BE2C (cell line): ENCODE measurements at places on chromosomes 1 and 21.

DNA sequence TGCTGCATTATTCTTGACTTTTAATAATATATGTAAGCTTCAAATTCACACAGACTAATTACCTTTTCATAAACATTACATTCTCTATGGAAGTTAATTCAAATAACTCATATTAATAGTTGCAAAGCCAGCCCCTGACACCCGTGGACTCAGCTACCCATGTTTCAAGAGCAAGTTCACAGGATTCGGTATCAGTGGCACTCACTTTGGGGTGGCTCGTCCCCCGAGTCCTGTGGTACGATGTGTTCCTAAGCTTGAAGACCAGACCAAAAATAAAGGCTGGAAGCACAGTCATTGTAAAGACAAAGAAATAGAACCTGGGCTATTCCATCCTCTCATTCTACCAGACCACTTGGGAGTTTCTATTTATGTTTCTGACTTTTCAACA is 70.9 kb downstream of the ITPKB start:
- no peak for DNase-seq

GRCh38 chr1:112472142-112472541 is 36.6 kb upstream of the WNT2B start:
- no peak for DNase-seq

DNA sequence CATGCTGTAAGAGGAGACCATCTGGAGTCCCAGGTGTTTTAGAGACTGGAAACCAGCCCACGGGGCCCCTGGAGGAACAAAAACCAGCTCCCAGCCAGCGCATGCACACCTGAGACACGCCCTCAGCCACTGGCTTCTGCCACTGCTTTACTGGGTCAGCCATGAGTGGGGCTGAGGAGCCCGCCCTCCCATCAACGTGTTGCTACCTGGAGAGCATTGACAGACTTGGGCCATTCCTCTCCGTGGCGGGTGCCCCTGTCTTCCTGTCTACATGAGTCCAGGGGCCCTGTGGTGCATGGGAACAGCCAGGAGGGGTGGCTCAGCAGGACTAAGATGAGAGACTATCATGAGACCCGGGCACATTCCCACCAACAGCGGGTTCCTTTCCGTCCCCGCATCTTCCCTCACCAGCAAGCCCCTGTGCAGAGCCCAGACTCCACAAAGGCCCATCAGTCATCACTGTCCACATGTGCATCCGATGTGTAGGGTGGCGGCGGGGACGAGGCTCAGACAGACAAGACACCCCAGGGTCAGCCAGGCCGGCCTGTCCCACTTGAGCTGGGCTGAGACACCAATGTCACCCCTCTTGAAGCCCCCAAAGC is 45.4 kb upstream of the POFUT2 start:
- DNase-seq, result peak; percentile 1

DNA sequence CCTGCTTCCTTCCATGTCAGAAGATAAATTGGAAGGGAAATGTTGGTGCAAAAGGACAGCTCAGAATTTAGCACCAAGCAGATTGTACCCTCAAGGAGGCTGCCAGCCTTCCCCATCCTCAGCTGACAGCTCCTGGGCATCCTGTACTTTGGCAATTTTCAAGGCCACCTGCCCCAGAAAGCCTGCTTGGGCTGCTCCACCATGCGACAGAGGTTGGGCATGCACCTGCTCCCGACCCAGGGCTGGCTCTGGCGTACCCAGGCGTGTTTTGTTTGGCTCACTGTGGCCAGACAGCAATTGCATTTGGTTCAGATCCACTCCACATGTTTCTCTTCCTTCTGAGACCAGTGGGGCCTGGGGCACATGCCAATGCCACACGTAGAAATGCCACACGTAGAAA is 547.8 kb downstream of the NPHP4 start:
- no peak for DNase-seq

DNA sequence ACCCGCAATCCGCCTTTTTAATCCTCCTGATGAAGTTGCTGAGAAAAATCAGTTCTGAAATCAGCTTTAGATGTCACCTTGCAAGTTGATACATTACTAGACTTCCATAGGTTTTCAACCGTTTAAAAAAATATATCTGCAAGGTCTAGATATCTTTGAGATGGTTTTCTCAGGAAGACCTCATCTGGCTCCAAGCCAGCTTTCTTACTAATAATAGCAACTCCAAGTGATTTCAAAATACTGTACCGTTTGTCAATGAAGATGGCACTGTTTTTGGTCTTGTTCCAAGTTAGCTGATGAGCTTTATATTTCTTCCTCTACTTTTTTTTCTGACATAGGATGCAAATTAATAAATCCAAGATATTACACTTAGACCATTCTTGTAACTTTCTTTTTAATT is 40.3 kb downstream of the LRRC8C start:
- DNase-seq, result no peak

DNA sequence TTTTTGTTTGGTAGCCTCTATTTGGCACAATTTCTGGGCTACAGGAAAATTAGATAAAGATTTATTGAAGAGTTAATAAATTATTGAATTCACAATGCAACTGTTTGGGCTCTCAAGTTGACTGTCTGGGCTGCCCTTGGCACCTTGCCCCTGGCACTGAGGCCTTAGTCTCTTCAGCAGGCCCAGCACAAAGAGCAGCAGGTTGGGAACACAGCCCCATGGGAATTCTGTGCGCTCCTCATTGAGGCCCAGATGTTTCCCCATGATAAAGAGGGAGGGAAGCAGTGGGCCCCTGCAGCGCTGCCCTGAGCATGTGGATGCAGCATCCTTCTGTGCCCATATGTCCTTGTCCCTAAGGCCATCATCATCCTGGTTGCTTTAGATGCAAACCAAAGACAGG is 2.9 kb downstream of the CRNN start:
- DNase-seq, result no peak

DNA sequence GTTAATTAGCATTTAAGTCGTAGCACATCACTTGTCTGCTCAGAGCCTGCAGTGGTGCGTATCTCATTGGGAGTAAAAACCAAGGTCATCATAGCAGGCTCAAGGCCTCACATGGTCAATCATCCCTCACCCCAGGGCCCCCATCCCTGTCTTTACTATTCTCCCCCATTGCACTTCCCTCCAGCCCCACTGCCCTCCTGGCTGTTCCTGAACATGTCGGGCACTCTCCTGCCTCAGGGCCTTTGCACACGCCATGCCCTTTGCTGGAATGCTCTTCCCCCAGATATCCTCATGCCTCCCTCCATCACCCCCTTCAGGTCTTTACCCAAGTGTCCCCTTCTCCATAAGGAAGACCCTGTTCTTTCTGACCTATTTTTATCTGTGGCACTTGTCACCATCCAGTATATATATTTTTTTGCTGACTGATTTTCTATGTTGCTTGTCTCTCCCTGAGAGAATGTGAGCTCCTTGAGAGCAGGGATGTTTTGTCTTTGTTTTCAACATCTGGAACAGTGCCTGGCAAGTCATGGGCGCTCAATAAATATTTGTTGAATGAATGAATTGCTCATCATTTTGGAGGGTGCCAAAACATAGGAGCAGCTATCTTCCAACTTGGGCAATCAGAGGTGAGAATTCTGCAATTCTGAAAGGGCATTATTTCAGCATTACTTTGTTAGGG is 74.1 kb upstream of the POU3F1 start:
- no peak for DNase-seq

DNA sequence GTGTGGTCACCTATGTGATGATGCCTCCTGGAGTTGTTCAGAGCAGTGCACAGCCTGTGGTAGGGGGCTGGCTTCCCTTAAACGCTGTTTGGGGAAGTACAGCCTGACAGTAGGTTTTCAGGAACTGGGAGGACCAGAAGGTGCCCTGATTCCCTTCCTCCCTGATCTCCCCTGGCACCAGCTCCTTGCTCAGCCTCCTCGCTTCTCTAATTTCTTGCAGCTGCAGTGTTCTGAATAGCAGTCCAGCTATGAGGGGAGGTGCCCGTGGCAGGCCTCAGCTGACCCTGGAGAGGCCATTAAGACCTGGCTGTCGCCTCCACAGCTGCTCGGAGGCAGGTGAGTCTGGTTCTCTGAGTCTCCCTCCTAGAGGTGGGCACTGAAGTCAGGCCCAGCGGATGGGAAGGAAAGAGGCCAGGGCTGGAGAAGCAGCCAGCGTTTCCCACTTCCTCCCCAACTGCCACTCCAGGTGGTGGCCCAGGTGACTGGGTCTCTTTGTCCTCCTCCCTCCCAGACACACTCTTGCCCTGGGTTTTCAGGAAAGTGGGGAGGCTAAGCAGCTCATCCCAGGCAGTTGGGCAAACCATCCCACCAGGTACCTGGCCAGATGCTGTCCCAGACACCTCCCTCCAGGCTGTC is 52.0 kb upstream of the RPL11 start:
- DNase-seq, result no peak
